Activated T-helper 1 cell treated with anti-CD3 and anti-CD28 coated beads, Interleukin-2, amount 50 U/mL, for 16 hours (primary cell): ENCODE measurements at places on chromosomes 3 and 15.

DNA sequence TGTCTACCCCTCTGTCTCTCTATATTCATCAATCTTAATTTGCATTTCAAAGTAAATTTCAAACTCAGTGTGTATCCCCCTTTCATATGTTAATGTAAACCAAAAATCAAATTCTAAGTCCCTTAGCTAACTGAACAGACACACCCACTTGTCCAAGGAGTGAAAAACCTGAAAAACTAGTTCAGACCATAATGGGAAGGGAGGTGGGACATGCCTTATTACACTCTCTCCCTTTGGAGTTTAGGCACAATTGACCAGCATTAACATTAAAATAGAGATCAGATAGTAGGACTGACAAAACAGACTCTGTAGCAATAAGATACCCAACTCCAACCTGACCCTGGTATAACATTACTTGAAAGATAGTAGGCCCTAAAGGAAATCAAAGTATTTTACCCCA is 247.7 kb upstream of the GADL1 start:
- DNase-seq: no peak

DNA sequence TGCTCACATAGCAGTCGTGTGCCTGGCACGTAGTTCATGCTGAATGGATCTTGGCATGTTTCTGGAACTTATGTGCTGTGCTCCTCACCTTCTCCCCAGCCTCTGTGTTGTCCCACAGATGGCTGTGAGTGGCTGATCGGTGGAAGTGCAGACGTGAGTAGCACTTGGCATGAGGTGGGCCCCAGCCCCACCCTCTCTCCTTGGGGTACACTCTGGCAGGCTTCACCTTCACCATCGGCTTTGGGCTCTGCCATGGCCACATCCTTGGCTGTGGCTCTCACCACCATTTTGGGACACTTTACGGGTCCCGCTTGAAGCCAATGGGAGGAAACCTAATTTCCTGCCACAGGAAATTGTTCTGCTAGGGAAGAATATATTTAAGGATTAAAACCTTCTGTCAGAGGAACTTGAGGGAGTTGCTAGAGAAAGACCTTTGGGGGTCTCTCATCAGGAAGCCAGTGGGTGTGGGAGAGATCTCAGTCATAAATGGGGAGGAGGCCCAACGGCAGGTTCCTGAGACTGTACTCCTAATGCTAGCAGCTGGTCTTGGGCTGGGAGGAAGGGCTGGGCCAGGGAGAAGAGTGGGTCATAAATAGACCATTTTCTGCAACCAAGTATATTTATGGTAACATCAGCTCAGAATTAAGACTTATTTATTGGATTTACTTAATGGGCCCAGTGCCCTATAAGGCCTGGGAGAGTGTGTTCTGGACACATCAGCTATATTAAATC is 92.3 kb downstream of the SMAD3 start:
- no peak for DNase-seq

DNA sequence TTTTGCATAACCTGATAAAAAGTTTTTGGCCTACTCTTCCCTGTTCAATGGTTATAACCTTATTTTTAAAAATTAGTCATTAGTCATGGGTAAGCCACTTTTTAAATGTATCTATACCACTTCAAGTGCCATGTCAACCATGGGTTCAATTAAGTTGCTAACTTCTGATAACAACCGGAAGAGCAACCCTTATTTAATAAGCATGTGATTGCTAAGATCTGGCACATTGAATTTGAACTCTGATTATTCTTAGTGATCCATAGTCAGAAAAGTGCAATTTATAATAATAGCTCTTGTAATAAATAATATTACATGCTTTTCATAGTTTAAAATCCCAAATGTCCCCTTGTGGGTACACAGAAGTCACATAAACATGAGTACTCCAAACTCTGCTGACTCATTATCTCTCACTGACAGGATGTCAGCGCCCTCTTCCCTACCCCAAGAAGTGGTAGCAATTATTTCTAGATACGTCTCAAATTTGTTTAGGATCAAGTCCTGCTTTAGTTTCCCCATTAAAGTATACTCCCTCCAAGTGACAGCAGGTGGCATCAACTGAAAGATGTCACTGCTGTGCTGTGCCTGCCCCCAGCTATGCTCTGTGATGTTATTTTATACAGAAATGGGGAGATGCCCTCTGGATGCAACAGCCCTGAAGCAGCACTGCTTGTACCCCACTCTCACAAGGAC is 18.6 kb downstream of the SAMD7 start:
- no peak for DNase-seq

- no peak for DNase-seq
Observed at GRCh38 chr15:58306591-58307312, 125.0 kb upstream of the LIPC start.

- DNase-seq: no peak
Observed at GRCh38 chr3:45873638-45874037, 12.7 kb upstream of the CCR9 start.

GRCh38 chr15:28957606-28958498 is 72.1 kb downstream of the APBA2 start:
- no peak for DNase-seq

- no peak for DNase-seq
Observed at GRCh38 chr15:92059036-92059970, 205.8 kb downstream of the SLCO3A1 start.

GRCh38 chr15:95795386-95795785 is 535.1 kb upstream of the NR2F2 start:
- DNase-seq: no peak
